ENCODE measurements at places on chromosomes 13 and 19.

DNA sequence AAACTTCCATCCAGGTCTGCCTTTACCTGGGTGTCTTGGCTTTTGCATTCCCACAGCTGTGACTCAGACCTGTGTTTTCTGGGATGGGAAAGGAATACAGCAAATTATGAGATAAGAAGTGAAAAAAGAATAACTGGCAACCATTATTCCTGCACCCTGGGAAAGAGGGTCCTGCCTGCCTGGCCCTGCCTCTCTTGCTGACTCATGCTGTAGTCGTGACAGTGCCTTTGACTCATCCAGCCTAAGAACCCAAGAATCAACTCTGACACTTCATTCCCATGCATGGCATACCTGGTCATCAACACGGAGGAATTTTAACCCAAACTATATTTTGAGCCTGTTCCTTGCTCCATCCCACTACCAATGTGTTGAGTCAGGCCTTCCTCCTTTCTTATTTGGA, 185.4 kb upstream of the SERP2 start:
- peak; percentile 87 for DNase-seq

DNA sequence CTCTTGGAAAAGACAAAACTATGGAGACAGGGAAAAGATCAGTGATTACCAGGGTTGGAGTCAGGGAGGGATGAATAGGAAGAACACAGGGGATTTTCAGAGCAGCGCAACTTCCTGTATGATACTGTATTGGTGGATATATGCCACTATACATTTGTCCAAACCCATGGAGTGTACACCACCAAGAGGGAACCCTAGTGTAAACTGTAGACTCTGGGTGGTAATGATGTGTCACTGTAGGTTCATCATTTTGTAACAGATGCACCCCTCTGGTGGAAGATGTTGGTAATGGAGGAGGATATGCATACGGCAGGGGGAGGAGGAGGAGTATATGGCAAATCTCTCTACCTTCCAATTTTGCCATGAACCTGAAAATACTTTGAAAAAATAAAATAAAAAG, 68.1 kb downstream of the UFM1 start:
- peak; percentile 30 for DNase-seq

DNA sequence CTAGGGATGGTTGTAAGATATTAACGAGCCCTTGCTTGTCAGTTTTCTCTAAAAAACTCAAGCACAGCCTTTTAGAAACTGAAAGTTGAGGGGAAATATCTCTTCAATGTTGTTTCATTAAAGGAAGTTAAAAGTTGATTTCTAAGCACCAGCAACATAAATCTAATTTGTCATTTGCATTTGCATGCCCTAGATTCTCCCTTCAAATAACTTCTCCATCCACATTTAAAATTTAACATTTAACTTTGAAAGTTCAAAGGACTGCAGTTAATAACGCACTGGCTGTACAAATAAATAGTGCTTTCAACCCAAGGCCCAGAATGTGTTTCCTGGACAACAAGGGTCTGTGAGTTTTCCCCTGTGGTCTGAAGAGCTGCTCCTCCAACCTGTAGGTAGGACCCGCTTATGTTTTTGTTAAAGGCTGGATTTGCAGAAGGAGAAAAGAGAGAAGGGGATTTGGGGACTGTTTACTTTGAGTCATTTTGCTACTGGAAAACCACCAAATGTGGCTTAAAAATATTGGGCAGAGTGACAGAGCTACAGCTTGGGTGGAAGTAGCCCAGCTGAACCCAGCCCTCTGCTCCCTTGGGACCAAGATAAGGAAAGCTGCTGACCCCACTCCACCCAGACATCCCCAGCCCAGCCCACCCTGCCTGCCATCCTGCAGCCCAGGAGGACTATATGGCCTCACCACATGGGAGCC, 39.8 kb downstream of the TNFRSF19 start:
- DNase-seq: peak; percentile 58

DNA sequence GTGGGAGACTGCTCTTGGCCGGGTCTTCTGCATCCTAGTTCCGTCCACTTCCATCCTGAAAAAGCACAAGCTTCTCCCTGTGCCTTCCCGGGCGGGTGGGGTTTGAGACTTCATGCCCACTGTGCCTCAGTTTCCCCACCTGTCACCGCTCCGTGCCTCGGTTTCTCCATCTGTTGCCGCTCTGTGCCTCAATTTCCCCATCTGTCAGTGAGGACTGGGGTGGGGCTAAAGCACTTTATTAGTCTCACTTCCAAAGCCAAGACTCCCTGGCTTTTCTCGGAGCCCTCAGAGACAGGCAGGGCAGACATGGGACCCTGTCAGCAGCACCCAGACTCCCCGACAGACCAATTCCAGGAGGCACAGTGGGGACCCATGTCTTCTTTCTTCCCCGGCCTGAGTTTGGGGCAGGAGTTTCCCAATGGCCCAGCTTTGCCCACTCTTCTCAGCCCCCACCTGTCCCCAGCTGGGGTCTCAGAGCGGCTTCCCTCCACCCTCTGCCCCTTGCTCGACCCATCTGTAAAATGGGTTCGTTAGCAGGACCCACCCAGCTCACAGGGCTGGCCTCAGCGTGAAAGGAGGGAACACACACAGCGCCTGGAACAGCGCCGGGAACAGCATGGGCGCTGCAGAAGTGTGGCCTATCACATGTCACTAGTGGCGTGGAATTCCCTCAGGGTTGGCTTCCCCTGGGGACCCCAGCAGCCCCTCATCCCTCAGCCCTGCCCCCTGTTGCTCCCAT, 4.6 kb upstream of the PEAK3 start:
- DNase-seq: no peak

- DNase-seq: no peak
Measured at GRCh38 chr13:79385694-79386093, 20.4 kb downstream of the RBM26 start.

GRCh38 chr13:80475718-80476117, 134.8 kb upstream of the SPRY2 start:
- no peak for DNase-seq
